HepG2 (cell line): ENCODE measurements at places on chromosomes 16 and 17. TPM values are rescaled to one million over a fixed set of nuclear protein-coding genes. Genes with fewer than 3 reads are reported as not detected.

DNA sequence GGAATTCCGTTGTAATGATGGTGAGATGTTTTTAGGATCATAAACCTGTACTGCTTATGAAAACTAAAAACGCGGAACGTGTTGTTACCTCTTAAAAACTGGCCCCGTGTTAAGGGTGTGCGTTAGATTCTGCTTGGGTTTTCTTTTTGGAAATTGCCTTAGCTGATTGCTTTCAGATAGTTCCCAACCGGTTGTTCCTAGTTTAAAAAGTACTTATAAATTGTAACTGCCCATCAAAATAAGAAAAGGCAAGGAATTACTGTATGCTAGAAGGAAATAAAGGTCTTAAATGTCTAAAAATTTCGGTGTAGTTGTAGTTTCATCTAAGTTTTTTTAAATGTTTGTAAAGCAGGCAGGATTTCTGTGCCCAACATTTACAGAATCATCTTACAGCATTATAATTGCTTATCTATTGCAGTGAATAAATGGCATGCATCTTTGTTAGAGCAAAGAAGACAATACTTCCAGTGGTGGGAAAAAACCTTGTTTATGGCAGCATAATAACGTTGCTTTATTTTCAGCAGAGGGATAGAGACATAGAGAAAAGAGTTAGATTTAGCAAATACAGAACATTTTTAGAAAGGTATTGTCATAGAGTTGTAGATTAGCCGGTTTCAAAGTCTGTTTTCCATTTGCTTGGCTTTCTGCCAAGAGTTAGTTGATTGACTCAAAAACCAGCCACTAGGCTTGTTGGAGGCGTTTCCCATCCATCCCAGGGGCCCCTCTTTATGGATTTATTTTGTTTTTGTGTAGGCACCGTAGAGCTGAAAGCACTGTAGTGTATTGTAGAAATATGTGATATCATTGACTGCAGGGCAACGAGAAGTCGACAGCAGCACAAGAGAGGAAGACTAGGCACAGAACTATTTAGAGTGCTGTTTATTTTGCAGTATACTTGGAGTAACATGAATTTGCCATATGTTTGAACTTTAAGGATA lies 1.7 kb downstream of the PPM1D start:
- peak overlapping the region; percentile 98 for H3K27ac ChIP-seq
- peak; percentile 88 for DNase-seq
- H3K4me3 ChIP-seq = peak overlapping the region; percentile 98

DNA sequence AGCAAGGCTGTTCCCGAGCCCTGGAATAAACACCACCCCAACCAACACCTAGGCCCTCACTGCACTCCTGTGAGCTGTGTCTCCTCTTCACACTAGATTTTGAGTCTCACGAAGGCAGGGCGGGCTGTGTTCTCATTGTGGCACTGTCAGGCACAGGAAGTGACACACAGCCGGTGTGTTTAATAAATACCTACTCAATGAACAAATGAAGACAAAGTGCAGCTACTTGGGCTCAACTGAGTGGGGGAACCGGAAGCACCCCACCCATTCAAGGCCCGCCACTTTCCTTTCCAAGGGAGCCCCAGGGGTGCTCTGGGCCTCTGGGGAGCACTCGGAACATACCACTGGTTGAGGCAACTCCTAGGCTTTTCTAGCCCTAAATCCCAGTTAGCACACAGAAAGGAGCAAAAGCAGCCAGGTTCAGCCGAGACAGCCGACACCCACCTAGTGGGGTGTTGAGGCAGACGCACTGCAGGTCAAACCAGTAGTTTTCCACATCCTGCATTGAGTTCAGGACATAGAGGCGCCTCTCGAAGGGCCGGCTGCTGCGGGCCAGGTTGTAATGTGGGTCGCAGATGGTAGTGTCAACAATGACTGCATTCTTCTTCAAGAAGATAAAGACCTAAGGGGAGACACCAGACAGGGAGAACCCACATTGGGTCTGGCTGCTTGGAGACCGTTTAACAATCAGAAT lies 57.7 kb downstream of the GTF3C1 start:
- H3K4me1 ChIP-seq = no peaks in the 10 kb centered on the region
- H3K4me3 ChIP-seq = no peak overlapping the region
- H3K27me3 ChIP-seq = no peaks in the 10 kb centered on the region
- H3K27ac ChIP-seq = no peak overlapping the region
- DNase-seq = no peak
- peaks cover 56% of the 10 kb centered on the region for H3K36me3 ChIP-seq

RDM1 gene
- 0.40 TPM in 1 of 2 replicates, not detected in the other for total RNA-seq

ADGRG3 gene
- 1.0 and 2.7 TPM in 2 replicates for total RNA-seq
